ENCODE measurements at places on chromosomes 4 and X. TPM values are rescaled to one million over a fixed set of nuclear protein-coding genes. Genes with fewer than 3 reads are reported as not detected.

- no peak for DNase-seq
These were observed 124.7 kb upstream of the CPEB2 start for GRCh38 chr4:14877246-14878225.

DNA sequence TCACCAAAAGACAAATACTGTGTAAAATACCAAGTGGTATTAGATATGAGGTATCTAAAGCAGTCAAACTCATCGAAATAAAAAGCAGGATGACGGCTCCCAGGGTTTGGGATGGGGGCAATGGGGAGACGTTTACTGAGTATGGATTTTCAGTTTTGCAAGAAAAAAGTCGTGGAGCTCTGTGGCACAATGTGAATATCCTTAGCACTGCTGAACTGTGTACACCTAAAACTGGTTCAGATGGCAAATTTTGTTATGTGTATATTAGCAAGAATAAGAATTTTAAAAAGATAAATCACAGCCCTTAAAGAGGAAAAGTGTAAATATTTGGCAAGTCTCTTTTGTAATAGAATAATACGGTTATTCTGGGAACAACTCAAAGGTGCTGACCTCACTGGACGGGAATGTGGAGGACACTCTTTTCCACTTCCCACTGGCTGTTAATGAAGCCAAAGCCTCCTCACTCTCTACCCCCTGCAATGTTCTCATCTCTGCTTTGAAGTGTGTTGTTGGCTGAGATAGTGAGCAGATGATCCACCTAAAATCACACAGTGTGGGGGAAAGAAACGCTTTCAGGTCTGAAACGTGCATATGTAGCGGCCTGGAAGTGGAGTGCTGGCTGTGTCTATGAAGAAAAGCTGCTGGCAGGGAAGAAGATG, 49.2 kb downstream of the SEL1L3 start:
- DNase-seq: no peak

GRCh38 chr4:157983300-157983699, 189.5 kb downstream of the GASK1B start:
- no peak for DNase-seq

- DNase-seq: no peak
These were observed 65.6 kb downstream of the ENPP6 start for GRCh38 chr4:184151988-184152485.

- DNase-seq: no peak
These were observed 49.2 kb downstream of the GPC4 start for GRCh38 chrX:133365871-133366611.

GRCh38 chr4:151409470-151410313, 716 bp downstream of the FHIP1A start:
- DNase-seq: no peak

GRCh38 chrX:38347136-38347535, 5.3 kb upstream of the OTC start:
- no peak for DNase-seq

GRCh38 chr4:147733716-147734344, 1.9 kb downstream of the ARHGAP10 start:
- no peak for DNase-seq

GRCh38 chrX:22325096-22325495, 52.4 kb downstream of the CBLL2 start:
- DNase-seq: no peak

DNA sequence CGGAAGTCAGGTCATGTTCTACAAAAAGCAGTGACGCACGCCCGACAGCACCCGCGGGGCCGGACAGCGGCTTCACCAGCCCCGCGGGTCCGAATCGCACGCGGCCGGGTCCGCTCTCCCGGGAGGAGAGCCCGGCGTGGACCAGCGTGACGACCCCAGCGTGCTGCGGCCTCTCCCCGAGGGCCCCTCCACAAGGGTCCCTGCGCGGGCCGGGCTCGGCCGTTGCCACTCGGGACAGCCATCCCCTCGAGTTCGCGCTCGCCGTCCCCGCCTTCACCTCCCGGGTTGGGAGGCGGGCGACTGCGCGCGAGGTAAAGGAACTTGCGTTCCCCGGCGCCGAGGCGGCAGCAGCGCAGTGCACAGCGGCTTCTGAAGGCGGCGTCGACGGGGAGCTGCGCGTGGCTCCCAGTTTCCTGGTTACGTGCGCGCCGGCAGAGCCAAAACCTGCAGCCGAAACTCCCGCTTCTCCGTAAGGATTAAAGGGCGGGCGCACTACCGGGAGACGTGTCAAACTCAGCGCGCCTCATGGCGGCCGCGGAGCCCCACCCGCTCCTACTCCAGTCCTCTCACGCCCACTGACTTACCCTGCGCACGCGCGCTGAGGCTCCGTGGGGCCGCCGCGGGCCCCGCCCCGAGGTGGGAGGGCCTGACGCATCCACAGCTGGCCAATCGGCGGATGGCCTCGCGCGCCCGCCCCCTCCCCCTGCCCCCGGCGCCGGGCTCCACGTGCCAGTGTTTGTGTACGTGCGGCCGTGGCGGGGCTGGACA, 416 bp upstream of the LRP2BP start:
- peak; percentile 93 for DNase-seq

GRCh38 chrX:80423000-80423399, 2.8 kb downstream of the TENT5D start:
- no peak for DNase-seq

GRCh38 chrX:39452401-39452800, 645.4 kb downstream of the BCOR start:
- no peak for DNase-seq

DNA sequence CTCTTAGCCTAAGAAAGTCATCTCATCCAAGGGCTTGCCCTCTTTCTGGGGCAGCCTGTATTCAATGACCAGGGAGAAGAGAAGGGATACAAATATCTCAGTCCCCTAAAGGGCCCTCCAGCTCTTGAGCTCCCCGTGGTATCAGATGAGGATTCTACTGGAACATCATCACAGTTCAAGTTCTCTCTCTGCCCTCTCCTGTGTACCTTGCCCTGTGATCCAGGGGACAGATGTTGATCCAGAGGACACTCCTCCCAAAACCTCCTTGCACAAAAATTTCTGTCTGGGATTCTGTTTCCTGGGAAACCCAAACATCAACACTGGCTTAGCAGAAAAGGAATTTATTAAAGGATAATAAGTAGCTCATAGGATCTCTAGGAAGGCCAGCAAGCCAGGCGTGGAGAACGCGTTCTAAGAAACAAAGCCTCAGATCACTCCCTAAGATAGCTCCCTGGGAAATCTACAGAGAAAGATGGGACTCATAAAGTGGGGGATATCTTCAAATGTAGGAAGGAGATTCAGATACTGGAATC, 296.3 kb upstream of the KLF3 start:
- DNase-seq: no peak

- DNase-seq: no peak
These were observed 21.7 kb upstream of the BMP15 start for GRCh38 chrX:50888884-50889283.

DNA sequence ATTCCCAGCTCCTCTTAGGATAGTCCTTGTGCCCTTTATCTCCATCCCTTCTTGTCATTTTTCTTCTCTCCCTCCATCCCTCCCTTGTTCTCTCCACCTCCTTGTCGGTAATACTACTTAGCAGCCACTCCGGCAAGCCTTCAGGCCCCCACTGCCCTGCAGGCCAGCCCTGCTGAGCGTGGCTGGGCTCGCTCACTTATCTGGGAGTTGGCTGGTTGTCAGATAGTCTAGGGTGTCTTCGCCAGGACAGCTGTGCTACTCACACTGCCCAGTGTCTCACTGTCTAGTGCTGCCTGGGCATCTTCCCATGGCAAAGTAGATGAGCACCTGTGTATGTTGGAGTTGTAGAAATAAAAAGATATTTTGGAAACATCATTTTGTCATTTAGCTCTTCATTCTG, 75.0 kb downstream of the STK32B start:
- no peak for DNase-seq

DNA sequence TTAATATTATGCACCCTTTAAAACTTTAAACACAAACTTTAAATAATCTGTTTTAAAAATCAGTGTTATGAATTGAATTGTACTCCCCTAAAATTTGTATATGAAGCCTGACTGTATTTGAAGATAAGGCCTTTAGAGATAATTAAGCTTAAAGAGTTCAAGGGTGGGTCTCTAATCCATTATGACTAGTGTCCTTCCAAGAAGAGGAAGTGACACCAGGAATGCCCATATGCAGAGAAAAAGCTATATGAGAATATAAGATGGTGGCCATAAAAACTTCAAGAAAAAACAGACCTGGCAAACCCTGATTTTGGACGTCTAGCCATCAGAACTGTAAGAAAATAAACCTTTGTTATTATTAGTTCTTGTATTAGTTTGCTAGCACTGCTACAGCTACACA, 29.0 kb downstream of the UGT2A2 start:
- no peak for DNase-seq

GRCh38 chrX:13271511-13271910, 48.3 kb downstream of the ATXN3L start:
- DNase-seq: no peak

- no peak for DNase-seq
These were observed 17.4 kb upstream of the UGT2B7 start for GRCh38 chr4:69078852-69079251.

GRCh38 chr4:19047279-19047880, 1025.8 kb upstream of the LCORL start:
- DNase-seq: no peak

DNA sequence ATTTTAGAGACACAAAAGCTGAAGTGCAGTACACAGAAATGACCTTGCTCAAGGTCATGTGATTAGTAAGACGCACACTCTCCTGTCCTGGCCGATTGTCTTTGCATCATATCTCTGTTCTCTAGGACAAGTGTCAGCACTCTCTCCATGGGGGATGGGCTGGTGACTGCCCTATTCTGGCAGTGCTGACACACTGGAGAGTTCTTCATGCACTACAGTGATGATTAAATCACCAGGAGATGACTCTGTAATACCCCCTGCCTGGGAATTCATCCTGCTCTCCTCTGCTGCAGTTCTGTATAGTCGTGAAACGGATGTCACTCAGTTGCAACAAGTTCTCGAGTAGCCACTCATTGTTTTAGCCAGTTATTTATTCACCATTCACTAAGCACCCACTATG, 5.3 kb upstream of the SHISA3 start:
- no peak for DNase-seq

DNA sequence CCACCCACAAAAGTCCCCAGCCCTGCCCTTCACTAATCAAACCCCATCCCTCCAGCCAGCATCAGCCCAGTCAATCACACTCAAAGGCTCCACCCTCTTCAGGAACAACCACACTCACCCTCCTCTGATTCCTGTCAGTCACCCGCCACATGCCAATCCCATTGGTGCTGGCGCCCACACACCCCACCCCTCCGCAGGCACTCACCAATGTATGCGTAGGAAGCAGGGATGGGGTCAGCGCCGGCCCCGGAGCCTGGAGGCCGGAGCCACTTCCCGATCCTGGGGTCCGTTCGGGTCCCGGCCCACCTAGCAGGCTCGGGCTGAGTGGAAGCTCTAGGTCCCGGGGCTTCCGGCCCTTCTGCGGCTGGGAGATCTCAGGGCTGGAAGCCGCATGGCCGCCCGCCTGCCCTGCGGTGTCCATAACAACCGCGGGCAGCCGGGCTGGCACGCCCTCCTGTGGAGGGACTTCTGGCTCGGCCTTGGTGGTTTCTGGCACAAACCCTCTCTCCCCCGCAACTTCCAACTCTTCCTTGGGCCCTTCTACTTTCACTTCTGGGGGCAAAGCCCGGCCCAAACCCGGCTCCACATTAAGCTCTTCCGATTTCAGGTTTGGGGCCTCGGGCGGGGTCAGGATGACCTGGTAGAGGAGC, 7.9 kb upstream of the CFP start:
- DNase-seq: no peak

DNA sequence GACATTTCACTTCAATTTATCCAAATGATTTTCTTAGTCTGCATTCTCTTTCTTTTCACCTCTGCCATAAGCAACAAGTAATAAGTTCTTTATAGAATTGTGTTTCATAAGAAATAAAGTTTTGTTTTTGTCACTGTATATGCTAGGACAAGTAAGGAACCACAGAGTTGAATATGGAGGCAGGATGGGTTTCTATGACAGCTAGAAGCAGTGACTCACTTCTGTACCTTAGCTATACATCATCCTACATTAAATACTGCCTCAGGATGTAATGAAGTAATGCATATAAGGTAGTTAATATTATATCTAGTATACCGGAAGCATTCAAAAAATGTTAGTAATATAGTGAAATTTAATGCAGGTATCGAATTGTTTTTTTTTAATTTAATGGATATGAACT, 128.0 kb downstream of the PPA2 start:
- no peak for DNase-seq

DNA sequence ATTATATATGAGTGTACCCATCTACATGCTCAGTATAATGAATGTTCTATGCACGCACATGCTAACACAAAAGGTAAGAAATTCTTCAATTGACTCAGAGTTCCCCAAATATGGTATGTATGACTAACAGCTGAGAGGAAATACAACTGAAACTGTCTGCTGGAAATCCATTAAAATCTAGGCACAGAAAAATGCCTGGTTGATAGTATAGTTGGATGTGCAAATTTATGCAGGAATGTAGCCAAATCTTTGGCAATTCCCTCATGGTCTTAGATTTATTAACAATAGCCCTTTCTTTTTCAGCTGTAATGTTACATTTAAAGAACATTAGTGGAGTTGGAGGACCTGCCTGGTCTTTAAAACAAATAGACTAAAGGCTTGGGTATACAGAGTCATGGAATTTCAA, 5.5 kb downstream of the CAMK2D start:
- DNase-seq: no peak

DNA sequence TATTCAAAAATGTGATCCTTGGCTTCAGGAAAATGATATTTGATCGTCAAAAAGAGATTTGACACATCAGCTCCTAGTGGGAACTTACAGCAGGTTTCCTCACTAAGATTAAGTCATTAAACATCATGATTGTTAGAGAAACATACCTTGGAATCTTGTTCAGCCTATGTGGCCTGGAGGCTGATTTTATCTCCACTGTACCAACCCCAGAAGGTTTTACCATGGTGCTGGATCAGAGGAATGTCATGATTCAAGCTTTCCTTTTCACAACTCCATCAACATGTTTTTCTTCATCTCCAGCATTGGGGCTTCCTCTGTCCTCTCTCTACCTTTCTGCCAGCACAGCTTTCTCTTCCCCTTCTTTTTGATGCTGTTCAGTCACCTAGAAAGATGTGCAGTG, 68.4 kb upstream of the MID1IP1 start:
- no peak for DNase-seq

DNA sequence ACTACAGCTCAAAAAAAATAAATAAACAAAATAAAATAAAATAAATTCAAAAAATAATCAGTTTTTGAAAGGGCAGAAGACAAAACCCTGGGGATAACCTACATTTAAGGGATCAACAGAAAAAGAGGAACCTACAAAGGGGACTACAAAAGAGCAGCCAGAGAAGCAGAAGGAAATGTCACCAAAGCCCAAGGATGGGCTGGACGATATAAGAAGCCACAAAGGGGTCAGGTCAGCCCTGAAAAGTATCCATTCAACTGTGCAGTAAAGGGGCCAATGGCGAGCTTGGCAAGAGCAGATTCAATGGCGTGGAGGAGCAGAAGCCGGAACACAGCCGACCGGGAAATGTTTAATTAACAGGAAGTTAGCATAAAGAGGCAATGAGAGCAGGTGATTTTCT, 16.9 kb downstream of the ACOT9 start:
- no peak for DNase-seq

The FAM236A gene
- total RNA-seq: not detected

The FGFR3 gene
- total RNA-seq: not detected

The TLR1 gene
- total RNA-seq: 16.8 TPM

The HTN3 gene
- not detected for total RNA-seq

The ANKRD37 gene
- total RNA-seq: 7.9 TPM

The RNF113A gene
- total RNA-seq: 23.4 TPM

The PRDM5 gene
- total RNA-seq: 1.4 TPM

The ARHGAP6 gene
- 0.12 TPM for total RNA-seq

The GUCY1B1 gene
- 0.30 TPM for total RNA-seq

The RNF128 gene
- 0.16 TPM for total RNA-seq

The SPINK2 gene
- total RNA-seq: 4.3 TPM
